ENCODE measurements at places on chromosomes 12 and 14.

DNA sequence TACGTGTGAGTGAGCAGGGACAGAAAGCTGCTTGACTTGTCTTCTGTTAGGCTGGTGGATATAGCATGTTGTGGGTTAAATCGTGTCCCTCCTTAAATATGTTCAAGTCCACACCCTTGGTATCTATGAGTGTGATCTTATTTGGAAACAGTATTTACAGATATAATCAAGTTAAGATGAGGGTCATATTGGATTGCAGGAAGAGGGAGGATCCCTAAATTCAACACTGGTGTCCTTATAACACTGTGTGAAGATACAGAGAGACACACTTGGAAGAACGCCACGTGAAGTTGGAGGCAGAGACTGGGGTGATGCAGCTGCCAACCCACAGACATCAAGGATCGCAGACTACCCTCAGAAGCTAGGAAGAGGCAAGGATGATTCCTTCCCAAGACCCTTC, 275.2 kb upstream of the SSTR1 start:
- DNase-seq, result no peak

GRCh38 chr12:132064631-132065030, 79.5 kb downstream of the DDX51 start:
- DNase-seq, result no peak

GRCh38 chr12:32889011-32889760, 7.4 kb downstream of the PKP2 start:
- DNase-seq, result no peak

GRCh38 chr14:74579447-74580274, 32.4 kb downstream of the LTBP2 start:
- DNase-seq, result no peak

DNA sequence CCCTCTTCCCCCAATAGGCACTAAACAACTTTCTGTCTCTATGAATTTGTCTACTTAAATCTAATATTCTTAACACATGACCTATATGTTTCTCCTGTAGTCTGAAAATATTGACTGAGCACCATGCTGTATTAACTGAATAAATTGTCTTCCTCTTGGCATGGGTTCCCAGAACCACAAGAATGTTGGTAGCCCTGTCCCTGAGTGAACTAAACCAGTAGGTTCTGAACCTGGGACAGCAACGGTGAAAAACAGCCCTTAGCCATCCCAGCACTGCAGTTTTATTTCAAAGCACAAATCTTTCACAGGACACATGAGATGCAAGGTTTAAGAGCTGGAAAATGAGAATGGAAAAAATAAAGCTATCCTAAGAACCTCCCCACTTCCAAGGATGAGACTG, 20.4 kb upstream of the HSP90B1 start:
- DNase-seq, result no peak

DNA sequence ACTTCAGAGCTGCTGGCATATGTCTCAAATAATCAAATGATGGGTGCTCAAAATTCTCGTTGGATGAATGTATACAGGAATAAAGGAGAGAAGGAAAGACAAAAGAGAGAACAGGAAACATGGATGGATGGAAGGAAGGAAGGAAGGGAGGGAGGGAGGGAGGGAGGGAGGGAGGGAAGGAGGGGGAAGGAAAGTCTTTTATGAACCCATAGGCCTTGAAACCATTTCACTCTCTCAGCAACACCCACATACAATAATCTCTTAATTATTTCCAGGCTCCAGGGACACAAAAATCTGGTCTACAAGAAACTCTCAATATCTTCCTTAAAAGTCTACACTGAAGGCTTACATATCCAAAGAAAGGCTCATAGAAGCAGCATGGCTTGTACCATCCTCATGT, 363.4 kb upstream of the TMPO start:
- DNase-seq, result no peak

DNA sequence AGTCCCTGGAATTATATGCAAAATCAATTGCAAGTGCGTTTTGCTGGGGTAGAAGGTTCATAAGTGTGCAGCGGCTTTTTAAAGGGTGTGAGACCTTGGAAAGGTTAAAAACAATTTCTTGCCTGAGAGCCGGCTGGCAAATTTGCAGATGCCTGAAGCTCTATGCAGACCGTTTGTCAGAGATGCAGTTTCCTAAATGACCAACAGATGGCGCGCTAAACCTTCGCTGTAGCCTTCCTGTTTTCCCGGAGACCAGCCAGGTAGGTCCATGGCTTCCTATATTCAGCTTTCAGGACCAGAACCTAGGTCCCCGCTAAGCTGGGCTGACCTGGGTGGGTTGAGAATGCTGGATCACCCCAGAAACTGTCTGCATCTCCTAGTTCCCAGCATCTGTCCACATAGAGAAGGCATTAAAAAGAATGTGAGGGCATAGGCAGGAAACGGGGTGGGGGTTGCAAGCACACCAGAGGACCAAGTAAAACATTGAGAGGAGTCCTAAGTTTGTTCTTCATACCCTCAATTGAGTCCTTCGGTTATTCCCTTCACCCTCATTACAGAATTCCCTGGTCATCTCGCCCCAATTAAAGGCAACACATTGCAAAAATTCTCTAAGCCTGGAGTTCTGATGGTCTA, 5.7 kb upstream of the NOS1 start:
- DNase-seq, result no peak

DNA sequence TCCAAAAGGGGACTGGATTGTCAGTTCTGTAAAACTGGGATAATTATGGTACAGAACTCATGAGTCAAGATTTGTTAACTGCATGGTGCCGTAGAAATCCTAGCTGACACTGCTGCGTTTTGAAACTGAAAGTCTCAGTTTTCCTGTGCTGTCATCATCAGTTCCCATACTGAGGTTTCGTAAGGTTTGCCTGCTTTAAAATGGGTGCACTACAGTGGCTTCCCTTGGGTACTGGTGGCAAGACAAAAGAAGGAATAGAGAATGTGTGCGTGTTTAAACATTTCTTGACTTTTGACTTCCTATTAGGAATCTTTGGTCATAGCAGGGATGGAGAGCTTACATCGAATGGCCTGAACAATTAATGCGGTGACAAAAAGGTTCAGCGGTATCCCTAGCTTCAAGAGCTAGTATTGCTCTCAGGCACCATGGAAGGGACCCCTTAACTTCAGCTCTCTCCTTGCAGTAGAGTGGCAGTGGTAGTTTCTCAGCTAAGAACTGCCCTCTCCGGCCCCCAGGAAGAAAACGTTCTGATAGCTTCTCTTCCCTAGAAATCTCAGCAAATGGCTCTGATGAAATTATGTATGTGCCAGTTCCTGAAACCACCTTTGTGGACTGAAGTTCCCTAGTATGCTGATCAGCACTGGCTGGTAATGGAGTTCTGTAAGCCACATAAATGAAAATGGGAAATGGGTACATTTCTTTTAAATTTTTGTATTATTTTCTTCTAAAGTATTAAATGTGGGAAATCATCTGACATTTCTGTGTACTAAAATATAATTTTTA, 28.9 kb downstream of the ANO6 start:
- DNase-seq, result no peak

GRCh38 chr12:126874427-126875026, 1392.4 kb upstream of the TMEM132C start:
- no peak for DNase-seq

DNA sequence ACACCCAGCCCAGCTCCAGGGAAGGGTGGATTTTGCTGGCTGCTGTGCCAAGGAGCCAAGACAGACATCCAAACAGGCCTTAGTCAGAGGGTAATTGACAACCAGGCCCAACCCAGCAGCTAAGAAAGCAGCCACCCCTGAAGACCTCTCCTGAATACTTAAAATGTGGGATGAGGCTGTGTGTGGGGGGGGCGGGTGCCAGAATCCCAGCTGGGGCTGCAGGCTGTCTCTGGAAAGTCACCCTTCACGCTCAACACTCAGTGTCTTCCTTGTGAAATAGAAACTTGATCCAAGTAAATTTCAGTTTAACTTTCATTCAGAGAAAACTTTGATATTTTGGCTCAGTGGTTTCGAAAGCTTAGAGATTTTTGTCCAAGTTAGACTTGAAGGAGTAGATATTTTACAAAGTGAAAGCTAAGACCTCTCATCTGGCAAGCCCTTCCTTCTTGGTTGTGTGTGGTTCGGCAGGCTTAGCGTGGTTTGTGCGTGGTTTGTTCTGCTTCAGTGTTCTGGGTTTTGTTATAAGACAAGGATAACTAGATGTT, 5.1 kb downstream of the PAPLN start:
- DNase-seq, result no peak

GRCh38 chr12:91923864-91924263, 221.8 kb downstream of the BTG1 start:
- no peak for DNase-seq

DNA sequence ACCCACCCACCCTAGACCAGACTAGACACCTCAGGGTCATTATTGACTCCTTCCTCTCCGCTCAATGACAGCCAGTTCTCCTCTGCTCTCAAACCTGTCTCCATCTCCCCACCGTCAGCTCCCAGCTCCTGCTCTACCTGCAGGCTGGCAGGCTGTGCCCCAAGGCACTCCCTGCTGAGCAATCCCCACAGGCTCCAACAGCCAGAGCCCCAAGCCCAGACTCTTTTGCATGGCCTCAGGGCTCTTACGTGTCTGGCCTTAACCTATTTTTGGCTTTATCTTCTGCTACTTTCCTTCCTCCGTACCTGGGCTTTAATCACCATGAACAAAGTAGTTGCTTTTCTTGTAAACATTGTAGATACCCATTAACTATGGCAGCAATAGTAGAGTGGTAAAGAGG, 162.9 kb upstream of the PRMT8 start:
- no peak for DNase-seq

DNA sequence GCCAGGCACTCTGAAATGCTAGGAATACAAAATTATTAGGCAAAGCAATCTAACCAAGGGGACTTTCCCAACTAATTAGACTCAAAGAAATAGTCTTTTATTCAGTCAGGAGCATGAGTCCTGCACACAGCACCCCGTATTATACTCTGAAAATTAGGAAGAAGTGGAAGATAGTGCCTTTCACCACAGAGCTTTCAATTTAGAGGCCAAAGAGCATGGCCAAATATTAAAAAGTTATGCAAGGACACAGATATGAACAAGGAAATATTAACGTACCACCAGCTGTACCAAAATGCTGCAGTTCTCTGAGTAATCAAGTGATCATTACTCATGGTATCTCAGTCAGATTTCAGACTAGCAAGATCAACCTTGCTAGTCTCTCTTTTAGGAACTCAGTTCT, 22.6 kb upstream of the MDM2 start:
- DNase-seq, result no peak

- no peak for DNase-seq
Measured at GRCh38 chr12:121130866-121131373, 1.8 kb upstream of the P2RX7 start.

DNA sequence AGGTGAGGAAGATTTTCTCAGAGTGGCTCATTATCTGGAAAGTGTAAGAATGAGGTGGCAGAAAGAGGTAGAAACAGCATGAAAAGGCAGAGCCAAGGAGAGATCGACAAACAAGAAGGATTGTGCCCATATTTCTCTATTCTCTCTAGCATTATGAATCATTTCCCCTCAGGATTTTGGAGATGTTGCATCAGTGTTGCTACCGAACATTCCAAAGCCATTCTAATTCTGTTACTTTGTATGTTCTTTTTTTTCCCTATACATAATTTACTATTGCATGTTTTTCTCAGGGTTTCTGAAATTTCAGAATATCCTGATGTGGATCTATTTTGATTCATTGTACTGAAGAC, 61.4 kb downstream of the KICS2 start:
- DNase-seq, result no peak

DNA sequence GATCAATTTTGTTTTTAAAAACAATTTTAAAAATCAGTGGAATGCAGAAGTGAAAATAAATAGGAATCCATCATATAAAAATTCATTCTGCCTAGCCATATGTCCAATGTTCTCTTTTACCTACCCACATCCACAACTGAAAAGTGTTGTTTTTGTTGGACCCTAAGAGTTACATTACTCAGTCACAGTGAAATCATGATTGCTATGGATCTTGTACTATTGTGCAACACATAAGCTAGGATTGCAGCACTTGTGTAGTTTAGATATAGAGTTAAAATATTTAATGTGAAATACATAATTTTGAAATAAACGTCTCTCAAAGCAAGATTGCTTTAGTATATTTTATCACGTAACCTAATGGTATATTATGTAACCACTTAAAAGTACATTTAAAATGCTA, 213.3 kb upstream of the CLEC14A start:
- DNase-seq, result no peak

- no peak for DNase-seq
Measured at GRCh38 chr12:57460468-57460784, 841 bp downstream of the GLI1 start.

DNA sequence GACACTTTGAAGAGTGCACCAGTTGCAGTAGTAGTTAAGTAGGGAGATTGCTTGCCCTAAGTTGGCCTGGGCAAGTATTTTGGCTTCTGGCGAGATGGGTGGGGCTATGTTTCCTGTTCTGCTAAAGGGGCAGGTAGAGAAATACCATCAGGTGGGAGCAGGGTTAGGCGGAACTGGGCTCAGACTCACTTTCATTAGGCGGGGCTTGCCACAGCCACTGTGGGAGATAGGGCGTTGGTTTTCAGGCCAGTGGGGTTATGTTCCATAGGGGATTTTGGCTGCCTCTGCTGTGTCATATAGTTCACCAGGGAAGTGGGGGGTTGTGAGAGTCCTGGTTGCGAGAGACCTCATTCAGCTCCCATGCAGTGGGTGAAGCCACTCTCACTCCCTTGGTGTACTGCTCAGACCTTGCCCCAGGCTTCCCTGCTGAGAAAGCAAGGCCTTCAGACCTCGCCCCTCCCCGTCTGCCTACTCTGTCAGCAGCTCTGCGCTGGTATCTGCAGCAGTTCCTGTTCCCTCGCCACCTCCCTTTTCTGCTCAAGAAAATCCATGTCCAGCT, 43.3 kb downstream of the AEBP2 start:
- no peak for DNase-seq

- DNase-seq, result no peak
Measured at GRCh38 chr14:65948302-65948701, 535.8 kb downstream of the FUT8 start.

DNA sequence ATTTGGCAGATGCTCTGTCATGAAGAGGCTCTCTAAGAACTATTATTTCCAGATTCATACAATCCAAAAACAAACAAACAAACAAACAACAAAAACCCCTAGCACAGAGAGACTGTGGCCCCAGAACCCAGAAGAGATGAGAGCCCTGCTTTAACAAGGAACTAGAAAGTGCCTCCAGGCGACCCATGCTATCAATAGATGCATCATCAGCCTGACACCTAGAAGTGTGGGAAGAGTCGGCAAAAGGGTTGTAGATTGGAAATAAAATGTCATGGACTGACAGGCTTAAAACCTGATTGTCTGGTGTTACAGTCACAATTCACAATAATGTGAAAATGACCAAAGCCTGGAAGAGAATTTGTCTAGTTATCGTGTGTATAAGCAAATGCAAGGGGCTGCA, 50.6 kb upstream of the FLRT2 start:
- DNase-seq, result no peak

DNA sequence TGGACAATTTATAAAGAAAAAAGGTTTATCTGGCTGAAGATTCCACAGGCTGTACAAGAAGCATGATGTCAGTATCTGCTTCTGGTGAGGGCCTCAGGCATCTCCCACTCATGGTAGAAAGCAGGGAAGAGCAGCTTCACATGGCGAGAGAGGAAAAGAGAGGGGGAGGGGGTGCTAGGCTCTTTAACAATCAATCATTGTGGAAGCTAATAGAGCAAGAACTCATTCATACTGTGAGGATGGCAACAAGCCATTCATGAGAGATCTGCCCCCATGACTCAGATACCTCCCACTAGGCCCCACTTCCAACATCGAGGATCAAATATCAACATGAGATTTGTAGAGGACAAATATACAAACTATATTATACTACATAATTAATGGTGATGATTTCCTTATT, 361.9 kb upstream of the FAR2 start:
- DNase-seq, result no peak

GRCh38 chr12:38788106-38788505, 117.3 kb downstream of the CPNE8 start:
- no peak for DNase-seq
